Mucosa of descending colon (tissue), 3 donors: ENCODE measurements at places on chromosomes 12 and 14.

DNA sequence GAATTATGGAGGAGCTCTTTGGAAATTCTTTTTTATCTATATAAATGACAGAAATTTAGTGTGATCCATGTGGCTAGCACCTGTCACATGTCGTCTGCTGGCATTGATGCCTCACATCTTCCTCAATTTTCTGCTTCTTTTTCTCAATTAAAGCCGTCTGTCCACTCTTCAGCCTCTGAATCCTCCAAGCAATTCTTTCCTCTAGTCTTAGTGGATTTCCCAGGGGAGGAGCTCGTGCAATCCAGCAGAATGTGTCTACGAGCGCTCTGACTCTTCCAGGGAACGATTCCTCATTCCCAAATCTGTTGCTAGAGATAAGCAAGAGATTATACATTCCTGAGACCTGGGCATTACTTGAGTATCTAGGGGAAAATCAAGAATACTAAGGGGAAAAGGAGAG, 176.6 kb downstream of the EMP1 start:
- no peak for DNase-seq

GRCh38 chr12:115233891-115234543, 550.0 kb upstream of the TBX3 start:
- no peak for DNase-seq

DNA sequence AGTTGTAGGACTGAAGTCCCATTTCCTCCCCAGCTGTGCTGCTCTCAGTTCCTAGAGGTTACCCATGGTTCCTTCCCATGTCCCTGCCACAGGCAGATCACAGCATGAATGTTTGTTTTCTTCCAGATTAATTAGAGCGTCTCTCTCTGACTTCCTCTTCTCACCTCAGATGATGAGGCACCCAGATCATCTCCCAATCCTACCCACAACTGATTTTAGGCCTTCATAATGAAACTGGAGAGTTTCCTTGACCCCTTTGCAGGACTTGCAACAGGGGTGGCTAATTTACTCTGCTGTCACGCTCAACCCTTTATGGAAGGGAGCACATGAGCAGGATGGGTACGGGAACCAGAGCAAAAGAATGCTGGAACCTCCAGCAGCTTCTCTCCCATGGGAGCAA, 32.1 kb upstream of the TXNRD1 start:
- DNase-seq, result no peak

GRCh38 chr12:99055299-99055698, 410.2 kb downstream of the APAF1 start:
- no peak for DNase-seq

DNA sequence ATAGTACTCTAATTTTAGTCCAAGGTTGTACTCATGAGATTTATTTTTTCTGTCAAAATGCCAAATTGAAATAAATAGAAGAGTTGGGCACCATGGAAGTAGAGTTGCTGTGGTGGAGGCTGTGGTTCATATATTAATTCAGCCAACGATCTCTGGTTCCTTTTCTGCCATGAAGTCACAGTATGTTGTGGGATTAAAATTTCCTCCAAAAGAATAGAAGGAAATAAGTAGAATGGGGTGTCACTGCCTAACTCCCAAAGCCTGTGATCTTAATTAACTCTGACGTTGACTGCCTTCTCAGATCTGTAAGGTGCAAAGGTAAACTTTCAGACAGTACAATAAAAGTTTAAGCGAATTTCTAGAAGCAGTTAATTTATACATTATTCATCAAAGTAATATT, 37.6 kb upstream of the FBXO34 start:
- no peak for DNase-seq
